ENCODE measurements at places on chromosomes 5 and 9.

DNA sequence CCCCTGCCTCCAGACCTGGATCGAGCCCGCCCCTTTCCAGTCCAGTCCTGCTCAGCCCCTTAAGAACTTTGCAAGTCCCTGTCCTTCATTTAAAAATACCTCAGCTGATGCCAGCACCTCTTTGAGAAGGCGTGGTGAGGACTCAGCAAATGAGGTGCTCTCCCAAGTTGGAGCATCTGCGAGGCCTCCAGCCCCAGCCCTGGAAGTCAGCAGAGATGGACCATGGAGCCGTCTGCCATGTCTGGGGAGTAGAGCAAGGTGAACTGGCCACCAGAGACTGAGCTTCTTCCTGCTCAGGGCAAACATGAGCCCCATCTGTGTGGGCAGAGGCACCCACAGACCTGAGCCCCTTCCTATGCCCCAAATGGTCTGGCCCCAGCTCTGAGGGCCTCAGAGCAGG lies 71.5 kb downstream of the UBE2QL1 start:
- no peak for DNase-seq

DNA sequence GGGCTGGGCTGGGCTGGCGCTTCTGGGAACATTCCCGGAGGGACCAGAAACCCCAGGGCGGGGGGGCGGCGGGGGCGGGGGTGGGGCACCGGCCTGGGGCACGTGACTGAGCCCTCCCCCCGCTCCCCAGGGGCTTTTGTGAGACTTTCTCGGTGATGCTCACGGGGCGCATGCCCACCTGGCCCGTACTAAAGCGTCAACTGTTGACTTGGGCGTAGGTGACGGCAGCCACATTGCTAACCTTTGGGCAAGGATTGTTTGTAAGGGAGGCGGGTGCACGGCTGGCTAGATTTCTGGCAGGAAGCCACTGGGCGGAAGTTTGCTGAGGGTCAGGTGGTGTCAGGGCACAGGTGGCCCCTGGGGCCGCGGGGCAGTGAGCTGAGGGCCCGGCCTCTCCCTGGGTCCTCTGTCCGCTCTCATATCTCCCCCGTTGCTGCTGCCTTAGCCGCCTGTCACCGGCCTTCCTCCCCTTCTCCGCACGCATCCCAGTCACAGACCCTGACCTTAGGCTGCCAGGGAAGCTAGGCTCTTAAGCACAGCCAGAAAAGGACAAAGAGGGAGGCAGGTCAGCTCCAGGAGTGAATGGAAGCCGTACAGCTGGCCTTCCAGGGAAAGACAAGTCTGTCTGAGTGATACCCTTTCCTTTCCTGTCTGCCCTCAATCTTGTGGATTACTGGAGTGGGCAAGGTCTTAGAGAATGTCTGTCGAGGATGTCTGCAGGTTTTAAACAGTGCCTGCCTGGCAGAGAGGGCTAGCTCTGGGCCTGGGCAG lies 812 bp downstream of the CACFD1 start:
- DNase-seq: peak; percentile 38

DNA sequence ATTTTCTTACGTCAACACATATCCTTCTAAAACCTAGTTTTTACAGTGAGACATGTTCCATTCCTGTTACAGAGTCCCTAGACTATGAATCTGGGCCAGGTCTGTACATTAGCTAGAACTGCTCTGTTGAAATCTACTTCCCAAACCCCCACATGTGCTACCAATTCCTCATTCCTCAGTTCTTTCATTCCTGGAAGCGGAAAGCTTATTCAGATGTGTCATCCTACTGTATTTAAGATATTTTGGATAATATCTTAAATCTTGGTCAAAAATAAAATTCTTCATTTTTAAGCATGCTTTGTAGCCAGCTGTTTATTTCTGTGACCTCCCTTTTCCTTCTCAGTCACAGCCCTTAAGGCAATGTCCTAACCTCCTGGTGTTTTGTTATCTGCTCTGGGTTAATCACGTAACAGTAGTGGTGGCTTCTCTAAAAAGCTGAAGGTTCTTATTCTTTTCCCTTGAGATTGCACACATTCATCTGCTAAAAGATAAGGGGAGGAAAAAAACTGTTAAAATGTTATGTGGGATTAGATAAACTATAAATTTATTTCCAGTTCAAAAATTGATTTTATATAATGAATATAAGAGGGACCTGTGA lies 35.6 kb downstream of the GLRX start:
- no peak for DNase-seq

DNA sequence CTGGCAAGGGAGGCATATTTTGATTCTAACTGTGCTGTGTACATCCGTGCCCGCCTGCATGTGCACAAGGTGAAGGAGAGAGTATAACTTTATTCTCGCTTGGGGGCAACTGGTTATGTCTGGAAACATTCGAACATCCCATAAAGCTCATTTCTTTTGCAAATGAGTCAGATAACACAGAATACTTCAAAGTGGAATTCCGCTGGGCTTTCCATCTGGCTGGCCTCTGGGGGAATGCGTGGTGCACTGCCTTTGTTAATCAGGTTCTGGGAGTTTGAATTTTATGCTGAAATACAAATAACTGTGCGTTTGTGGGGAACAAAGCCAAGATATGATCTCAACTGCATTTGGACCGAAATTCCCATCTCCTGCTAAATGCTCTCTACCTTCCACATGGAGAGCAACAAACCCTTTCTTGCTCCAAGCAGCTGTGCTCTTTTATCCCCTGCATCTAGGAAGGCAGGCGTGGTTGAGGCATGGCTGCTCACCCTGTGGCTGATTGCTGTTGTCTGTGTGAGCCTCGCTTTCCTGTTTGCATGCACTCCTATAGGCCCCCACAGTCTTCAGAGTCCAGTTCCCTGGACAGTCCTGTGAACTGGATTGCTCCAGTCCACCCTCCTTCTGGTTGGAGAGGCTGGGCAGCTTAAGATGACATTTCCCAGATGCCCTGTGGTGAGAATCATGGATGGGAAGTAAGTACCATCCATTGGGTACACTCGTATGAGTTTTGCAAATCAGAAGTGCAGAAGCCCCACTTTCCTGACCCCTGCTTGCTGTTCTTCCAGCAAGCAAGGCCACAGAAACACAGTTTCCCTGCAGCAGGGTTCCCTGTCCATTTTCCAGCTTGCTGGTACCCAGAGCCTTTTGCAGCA lies 82.9 kb upstream of the ALDH1B1 start:
- no peak for DNase-seq

- DNase-seq: no peak
Observed at GRCh38 chr9:2628919-2629318, 7.3 kb downstream of the VLDLR start.

GRCh38 chr5:122730456-122730855 lies 44.4 kb upstream of the SNX2 start:
- no peak for DNase-seq

DNA sequence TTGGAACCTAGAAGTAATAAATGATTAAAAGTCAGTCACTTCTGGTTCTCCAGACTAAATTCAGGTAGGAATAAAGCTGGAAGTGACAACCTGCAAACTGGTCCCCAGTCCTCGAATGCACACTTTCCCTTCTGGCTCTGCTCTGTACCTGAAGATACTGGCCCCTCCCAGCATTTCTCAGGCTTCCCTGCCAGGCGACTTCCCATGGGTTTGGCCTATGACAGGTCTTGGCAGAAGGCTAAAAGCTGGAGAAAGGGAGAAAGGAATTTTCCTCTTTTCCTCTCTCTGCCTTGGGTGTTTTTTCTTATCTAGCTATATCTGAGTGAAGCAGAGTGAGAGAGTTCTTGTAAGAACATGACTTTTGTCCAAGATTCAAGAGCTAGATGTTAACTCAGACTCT lies 1005.7 kb downstream of the DTWD2 start:
- DNase-seq: no peak

- no peak for DNase-seq
Observed at GRCh38 chr9:116423149-116423548, 264.0 kb upstream of the TRIM32 start.

- DNase-seq: no peak
Observed at GRCh38 chr9:115155037-115155436, 37.1 kb upstream of the TNC start.

DNA sequence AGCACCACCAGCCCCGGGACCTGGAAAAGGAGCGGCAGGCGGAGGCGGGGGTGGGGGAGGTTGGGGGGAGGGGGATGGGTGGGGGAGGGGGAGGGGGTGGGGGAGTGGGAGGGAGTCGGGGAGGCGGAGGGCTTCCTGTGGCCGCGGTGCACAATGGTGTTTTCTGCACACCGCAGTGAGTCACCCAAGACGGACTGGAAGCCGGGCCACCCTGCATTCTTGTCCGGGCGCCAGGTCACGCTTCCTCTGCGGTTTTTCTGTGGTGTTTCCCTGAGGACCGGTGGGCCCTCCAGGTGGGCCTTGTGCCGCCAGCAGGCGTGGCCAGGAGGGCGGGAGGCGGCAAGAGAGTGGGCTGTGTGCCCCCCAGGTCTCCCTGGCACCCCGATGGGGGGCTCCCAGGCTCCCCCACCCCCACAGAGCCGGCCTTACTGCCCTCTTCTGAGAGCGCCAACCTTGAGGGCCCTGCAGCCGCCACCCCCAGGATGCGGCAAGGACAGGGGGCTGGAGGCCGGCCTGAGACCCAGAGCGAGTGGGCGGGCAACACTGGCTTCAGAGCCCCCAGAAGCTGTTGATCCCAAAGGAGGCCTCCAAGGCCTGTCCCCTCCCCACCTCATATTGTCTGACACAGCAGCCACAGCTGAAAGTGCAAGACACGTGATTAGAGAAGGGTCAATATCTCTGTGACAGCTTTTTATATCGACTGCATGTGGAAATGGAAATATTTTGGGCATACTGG lies 11.1 kb downstream of the EXD3 start:
- DNase-seq: no peak

Measured in left renal pelvis (tissue), 4 donors.